Esophagus squamous epithelium (tissue), 5 donors: ENCODE measurements at places on chromosomes 7 and 10.

- no peak for DNase-seq
Observed at GRCh38 chr10:102782673-102783551, 39.2 kb downstream of the WBP1L start.

GRCh38 chr7:117069379-117069778 is 116.1 kb downstream of the ST7 start:
- no peak for DNase-seq

- no peak for DNase-seq
Observed at GRCh38 chr7:45717537-45718235, 143.5 kb downstream of the ADCY1 start.

- DNase-seq = no peak
Observed at GRCh38 chr7:47657126-47657525, 75.2 kb upstream of the TNS3 start.

GRCh38 chr7:3165681-3166580 is 122.3 kb upstream of the CARD11 start:
- DNase-seq = no peak

- no peak for DNase-seq
Observed at GRCh38 chr7:27151341-27151930, 947 bp downstream of the HOXA3 start.

DNA sequence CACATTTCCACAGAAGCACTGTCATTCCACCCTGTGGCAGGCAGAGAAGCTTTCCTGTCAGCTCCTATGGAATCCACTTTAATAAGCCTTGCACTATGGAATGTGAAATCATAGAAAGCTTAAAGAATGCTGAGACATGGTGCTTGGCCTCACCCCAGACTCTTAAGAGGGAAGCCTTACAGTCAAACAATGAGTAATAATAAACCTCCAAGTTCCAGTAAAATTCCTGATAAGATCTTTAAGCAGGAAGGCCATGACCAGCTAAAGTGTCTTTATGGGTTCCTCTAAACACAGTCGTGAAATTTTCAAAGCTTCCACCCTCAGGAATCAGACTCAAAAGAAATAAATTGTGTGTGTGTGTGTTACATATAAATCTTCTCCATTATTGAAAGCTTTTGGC is 11.9 kb upstream of the TEX36 start:
- no peak for DNase-seq

- no peak for DNase-seq
Observed at GRCh38 chr7:12571691-12572090, 1.2 kb downstream of the SCIN start.

GRCh38 chr7:44347546-44348114 is 22.2 kb upstream of the CAMK2B start:
- no peak for DNase-seq

GRCh38 chr10:110481919-110482318 is 15.8 kb upstream of the DUSP5 start:
- DNase-seq = no peak

DNA sequence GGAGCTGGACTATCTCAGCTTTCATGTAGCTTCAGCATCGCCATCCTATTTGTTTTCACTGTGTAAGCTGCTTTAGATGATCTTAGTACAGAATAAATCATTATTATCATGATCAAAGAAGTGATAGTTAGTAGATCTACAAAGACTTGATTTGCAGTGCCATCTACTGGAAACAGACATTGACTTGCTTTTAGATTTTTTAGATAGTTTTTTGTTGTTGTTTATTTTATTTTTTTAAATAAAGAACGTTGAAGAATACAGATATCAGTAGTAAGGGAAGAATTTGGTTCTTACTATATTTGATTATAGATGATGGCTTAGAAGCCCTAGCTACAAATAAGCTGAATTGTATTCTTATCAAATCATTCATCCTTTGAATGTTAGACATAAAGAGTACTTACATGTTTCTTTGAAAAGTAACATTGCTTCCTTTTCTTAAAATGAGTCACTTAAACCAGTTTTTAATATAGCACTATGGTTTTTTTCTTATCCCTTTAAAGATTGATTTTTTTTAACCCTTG is 6.3 kb upstream of the SFMBT2 start:
- DNase-seq = no peak
